Mesenteric fat pad (tissue), 1 donor: ENCODE measurements at places on chromosomes 12 and 14. TPM values are rescaled to one million over a fixed set of nuclear protein-coding genes. Genes with fewer than 3 reads are reported as not detected.

DNA sequence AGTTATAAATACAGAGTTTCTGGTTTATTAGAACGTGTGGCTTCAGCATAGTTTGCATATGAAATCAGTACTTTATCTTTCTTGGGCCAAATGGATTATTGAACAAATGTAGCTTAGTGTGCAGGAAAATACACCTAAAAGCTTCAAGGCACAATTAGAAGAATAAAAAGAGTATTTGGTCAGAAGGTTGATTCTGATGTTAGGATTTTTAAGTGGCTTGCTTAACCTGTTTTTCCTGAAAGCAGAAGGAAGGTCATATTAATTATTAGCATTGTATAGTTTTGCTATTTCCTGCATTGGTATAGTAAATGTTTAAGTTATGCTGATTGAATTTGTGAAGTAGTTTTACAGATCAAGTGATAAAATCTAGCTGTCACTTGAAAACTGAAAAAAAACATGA is 31.0 kb upstream of the GNS start:
- no peak for DNase-seq

DNA sequence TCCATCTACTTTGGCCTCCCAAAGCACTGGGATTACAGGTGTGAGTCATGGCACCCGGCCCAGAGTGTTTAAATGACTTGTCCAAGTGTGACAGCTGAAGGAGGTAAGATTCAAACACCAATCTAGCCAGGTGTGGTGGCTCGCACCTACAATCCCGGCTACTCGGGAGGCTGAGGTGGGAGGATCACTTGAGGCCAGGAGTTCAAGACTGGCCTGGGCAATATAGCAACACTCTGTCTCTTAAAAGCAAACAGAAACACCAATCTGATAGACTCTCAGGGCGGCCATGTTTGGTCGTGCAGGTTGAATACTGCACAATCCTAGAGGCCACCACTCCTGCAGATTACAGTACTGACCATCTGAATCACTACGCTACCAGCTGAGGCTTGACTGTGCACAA is 68.7 kb downstream of the RBM19 start:
- no peak for DNase-seq

DNA sequence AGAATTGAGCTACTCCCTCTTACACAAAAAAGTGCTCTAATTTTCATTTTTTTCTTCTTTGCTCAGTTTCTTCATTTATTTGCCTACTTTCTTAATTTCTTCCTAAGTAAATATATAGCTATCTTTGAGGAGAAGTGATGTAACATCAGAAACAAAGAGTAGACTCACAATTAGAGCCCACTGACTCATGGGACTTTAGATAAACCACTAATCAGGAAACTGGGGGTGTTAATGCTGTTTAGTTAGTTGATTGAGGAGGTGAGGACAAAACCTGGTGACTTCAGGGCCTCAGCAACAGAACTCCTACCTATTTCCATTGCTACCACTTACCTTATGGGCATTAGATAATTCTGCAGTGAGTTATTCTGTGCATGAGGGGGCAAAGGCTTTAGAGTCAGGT is 151.7 kb downstream of the MON2 start:
- DNase-seq: no peak

Gene EXOC3L4
- total RNA-seq: 2.0 TPM

Gene PRKCH
- 43.0 TPM for total RNA-seq

Gene GZMH
- not detected for total RNA-seq

Gene CCDC175
- total RNA-seq: not detected
